Muscle of arm (tissue), 14 donors: ENCODE measurements at places on chromosomes 2 and 18.
A peak's percentile ranks its signal among the peaks of the same experiment; 100 is the strongest.

DNA sequence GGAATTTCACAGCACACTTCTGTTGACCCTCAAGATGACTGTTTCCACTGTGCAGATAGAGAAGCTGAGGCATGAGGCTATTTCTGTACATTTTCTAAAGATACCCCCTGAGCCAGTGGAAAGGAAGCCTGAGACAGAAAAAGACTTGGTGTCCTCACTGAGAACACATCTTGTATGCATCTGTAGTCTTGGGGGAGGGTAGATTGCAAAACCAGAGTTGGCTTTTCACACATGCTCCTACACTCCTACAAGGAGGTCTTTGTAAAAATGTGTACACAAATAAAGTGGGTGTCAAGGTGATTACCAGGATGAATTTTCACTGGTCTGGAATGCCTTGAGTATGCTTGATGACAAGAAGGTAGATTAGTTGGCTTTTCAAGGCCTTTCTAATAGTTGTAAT lies 98.0 kb downstream of the KCTD18 start:
- no peak for DNase-seq

GRCh38 chr2:95376311-95377215 lies 25.9 kb upstream of the FAHD2A start:
- no peak for DNase-seq

DNA sequence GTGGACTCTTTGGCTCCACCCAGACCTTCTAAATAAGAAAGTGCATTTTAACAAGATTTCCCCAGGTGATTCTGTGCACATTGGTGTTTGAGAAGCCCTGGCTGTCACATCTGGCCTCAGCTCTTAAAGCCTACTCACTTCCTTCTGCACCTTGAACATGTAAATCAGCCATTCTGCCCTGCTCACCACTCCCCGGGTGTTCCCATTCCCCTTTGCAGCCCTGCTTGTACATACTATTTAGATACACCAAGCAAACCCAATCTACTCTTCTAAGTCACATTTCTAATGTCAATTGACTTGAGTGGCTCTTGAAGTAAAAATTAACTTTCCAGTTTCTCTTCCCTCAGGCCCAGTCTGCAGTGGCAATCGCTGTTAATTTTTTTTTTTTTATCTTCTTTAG lies 13.1 kb upstream of the SCN1A start:
- no peak for DNase-seq

DNA sequence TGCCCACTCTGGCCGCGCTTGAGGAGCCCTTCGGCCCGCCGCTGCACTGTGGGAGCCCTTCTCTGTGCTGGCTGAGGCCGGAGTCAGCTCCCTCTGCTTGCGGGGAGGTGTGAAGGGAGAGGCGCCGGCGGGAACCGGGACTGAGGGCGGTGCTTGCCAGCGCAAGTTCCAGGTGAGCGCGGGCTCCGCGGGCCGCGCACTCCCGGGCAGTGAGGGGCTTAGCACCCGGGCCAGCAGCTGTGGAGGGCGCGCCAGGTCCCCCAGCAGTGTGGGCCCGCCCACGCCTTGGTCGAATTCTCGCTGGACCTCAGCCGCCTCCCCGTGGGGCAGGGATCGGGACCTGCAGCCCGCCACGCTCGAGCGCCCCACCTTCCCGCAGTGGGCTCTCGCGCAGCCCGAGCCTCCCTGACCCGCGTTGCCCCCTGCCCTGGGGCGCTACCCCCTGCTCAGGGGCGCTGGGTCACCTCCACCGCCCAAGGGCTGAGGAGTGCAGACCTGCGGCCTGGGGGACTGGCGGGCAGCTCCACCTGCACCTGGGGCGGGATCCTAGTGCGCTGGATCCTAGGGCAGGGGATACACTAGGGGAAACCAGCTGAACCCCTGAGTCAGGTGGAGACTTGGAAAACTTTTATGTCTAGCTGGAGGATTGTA lies 97.3 kb downstream of the CD8B2 start:
- DNase-seq, result no peak

DNA sequence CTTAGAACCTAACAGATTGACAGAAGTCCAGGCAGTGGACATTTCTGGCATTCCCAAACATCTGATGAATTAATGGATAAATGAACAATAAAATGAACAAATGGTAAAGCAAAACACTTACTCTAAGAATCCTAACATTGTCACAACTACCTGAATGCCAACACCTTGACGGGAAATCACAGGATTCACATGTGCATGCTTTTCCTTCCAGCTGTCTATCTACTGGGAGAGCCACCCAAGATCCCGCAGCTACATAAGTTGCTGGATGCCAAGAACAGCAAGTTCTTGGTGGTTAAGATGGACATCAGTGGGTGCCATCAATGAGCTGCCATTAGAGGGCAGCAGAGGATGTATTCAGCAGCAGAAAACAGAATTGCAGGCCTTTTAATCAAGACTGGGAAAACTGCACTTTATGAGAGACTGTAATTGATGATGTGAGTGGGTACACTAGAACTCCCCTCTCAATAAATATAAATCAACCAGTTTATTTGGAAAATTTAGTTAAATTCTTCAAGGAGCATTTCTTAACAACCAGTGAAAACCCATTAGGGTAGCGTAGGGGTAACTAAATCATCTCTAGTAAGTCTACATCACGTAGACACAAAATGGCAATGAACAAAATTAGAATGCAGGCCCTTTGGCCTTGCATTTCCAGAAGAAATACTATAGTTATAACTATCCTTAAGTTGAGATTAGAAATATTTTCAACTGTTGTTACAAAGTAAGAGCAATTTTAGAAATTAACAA lies 45.6 kb downstream of the SESTD1 start:
- peak; percentile 71 for DNase-seq

DNA sequence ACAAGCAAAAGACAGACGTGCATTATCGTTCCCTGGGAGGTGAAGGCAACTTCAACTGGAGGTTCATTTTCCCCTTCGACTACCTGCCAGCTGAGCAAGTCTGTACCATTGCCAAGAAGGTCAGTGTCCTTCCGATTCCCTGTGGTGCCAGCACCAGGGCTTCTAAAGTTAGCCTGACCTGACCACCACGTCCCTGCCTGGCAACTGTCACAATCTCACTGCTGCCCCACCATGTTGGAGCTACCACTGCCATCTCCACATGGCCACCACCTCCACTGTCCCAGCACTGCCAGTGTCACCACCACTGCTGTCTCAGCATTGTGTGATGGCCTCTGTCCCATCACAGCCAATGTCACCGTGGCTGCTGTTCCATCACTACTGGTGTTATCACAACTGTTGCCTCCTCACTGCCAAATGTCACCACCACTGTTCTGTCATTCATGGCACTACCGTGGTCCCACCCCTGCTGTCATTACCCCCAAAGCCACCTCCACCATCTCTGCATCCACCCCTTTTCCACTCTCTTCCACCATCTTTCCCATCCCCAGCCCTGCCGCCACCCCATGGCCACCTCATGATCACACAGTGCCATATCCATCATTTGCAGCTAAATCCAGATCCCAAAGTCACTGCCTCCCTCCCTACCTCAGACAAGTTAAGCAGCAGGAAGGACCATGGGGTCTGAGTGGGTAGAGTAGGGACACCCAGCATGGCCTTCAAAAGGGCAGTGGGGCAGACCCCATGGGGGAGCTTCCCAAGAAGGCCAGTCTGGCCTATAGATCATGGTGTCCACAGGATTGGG lies 216.5 kb downstream of the DYSF start:
- DNase-seq, result no peak

DNA sequence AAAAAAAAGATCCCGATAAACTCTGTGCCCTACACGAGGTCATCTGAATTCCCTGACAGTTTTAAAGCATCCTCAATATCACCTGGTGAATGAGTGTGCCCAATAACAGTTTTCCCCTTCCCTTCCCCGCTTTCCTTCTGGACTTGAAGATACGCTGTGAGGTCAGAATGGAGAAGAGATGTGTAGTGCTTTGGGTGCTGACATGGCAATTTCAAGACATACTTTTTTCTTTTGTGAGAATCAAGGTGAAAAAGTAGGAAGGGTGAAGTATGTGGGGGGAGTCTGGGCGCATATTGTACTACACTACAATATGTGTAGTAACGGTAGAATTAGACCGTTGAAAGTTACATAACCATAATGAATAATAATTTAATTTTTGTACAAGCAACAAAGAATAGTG lies 21.7 kb downstream of the DNAJC27 start:
- no peak for DNase-seq

- no peak for DNase-seq
Measured at GRCh38 chr2:233371641-233372040, 17.3 kb downstream of the DGKD start.

- DNase-seq, result no peak
Measured at GRCh38 chr2:217396165-217396564, 536.3 kb upstream of the TNP1 start.

DNA sequence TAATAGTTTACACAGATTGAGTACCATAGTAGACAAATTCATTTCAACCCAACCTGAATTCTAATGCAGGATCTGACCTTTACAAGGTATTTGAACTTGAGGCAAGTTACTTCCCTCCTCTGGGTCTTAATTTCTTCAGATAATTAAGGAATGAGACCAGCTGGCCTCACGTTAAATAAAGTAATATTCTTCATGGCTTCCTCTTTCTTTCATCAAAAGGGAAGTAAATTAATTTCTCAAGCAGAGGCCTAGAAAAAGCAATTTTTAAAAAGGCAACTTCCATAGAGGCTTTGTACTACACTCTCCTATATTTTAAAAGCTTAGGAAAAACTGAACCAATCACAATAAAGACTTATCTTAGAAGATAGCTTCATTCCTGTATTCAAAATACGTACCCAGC lies 109.2 kb downstream of the EXOC6B start:
- DNase-seq, result no peak

DNA sequence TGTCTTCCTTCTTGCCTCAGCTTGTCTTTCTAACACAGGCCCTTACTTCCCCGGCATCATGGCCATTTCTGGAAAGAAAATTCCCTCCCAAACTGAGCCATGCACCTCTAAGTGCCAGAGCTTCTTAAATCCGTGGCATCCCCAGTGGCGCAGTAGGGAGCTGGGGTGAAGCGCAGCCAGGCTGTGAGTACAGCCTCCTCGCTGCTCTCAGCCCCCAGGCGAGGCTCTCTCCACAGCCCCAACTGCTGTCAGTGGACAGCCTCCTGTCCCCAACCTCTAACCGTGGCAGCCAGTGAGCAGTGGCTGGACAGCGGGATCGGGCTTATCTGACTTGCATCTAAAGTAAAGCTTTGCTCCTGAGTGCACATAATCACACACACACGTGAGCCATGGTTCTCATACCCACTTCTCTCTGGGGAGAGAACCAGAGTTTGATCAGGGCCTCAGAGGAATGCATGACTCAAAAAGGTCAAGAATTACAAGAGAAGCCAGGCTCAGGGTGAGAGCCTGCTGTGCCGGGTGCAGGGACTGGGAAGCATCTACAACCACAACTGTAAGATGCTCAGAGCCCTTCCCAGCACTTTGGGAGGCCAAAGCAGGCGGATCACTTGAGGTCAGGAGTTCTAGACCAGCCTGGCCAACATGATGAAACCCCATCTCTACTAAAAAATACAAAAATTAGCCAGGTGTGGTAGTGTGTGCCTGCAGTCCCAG lies 50.7 kb downstream of the SFXN5 start:
- no peak for DNase-seq

GRCh38 chr2:176291809-176292283 lies 22.6 kb downstream of the MTX2 start:
- DNase-seq, result no peak

DNA sequence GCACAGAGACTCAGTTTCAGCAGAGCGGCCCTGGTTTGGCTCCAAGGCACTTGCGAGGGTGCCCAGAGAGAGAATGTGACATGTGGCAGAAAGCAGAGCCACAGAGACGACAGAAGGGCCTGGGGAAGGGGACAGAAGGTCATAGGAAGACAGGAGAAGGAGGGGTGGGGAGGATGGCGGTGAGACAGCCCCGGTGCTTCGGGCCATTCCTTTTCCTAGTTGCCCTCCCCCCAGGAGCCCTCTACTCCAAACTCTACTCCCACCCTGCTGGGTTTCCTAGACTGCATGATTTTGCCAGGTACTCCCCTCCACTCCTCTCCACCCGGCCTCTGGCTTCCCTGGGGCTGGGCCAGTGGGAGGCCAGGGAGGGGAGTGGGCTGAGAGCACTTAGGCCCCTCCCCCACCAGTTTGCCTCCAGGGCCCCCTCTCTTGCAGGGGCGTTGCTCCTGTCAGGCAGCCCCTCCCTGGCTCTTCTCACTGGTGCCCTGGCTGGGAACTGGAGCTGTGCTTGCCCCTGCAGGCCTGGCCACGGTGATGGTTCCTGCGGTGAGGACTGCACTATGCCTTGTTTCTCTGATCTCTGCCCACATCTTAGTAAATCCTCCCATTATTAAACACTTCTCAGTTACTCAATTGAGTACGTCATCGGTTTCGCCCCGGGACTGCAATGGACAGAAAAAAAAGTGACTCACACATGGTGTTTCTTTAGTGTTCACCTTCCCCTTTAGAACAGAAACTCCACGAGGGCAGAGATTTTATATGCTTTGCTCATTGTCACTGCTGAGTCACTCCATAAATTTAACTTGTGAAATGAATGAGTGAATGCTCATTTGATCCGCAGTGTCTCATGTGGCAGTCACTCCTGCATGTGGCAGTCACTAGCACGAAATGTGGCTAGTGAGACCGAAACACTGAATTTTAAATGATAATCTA lies 58.7 kb upstream of the SP3 start:
- DNase-seq, result peak; percentile 60

- DNase-seq, result no peak
Measured at GRCh38 chr2:136024185-136024584, 38.8 kb upstream of the DARS1 start.

DNA sequence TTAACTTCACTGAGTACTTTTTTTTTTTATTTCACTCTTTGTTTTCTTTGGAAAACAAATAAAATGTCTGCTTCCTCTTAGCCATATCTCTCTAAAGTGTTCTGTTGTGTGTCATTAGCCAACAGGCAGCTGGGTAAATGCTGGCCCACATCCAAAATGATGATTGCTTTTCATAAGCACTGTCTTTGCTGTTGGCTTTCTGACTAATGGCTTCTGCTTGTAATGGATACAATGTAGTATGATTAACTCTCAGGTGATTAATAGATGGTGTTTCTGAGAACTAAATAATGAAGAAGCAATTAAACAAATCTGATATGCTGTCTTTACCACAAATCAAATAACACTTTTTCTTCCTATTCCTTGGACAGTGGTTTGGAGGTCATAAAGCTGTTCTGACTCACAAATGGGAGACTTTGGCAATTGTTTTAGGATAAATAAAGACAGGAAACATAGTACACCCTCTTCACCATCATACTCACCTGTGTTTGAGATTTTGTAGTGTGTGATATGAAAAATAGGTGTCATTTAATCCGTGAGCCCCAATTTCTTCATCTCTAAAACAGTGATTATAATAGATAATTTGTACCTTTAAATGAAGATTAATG lies 888.4 kb downstream of the TSN start:
- no peak for DNase-seq

- no peak for DNase-seq
Measured at GRCh38 chr18:80232710-80233109, 14.6 kb downstream of the PARD6G start.

DNA sequence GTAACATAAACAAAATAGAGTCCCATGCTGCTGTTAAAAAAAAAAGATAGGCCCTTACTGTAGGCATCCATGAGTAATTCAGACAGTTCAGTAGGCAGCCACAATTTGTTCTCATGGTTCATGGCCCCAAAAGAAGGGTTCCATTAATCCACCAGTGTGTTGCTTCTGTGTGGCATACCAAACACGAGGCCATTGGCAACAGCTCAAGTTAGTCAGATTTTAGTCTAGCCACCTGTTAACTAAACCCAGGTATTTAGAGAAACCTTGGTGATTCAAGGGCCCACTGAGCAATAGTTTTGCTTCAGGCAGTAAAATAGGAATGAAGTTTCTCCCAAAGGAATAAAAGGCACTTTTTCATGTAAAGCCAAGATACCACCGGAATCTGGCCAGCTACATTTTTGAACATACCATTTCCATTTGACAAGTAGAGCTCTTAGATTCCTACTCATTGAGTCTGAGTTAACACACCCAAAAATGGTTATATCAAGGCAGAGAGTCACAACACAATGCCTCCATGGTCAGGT lies 80.1 kb upstream of the SRD5A2 start:
- DNase-seq, result no peak
